Activated CD4-positive, alpha-beta T cell treated with anti-CD3 and anti-CD28 coated beads for 48 hours (primary cell): ENCODE measurements at places on chromosomes 11 and 22.

GRCh38 chr11:19426011-19426755 is 185.4 kb upstream of the E2F8 start:
- no peak for DNase-seq

GRCh38 chr11:8002676-8003075 is 15.5 kb downstream of the EIF3F start:
- DNase-seq = no peak

DNA sequence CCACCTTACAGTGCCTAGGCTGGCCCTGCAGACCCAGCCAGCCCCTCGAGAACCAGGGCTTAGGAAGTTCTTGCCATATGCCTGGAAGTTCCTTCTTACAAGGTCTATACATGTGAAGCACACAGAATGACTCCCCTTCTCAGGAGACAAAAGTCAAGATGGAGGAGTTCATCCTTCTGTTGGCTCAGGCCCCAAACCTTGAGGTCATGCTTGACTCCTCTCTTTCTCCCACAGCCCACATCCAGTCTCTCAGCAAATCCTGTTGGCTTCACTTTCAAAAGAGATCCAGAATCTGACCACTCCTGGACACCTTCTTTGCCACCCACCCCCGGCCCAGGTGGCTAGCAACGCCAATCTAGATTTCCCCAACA is 1.7 kb upstream of the CD248 start:
- no peak for DNase-seq

GRCh38 chr11:81772166-81772565 is 961.5 kb downstream of the FAM181B start:
- DNase-seq = no peak

DNA sequence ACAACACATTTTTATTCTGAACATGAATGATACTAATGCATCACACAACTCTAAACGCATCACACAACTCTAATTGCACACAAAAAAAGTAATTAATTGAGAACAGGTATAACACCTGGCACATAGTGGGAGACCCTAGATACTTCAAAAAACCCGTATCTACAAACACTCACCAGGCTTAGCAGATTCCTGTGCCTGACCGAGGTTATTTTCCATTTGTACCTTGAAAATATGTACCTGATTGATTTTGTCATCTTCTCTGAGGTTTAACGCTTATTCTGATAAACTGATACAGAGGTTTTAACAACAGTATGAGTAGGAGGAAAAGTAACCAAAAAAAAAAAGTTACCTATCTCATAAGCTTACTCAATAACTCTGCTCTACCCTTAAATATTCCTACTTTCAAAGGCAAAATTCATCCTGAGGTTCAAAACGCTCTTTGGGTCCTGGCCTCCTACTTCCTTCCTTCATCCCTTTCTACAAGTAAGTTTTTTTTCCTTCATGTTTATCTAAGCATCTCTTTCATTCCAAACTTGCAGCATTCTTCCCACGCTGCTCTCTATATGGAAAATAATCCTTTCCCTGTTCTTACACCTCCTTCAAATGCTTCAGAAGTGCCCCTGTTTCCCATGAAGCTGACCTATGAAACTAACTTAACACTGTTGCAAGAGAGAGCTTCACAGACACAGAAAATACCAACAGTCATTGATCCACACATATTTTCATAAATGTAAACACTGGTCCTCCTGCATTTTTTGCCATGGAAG is 73.3 kb downstream of the ETS1 start:
- no peak for DNase-seq

- peak; percentile 6 for DNase-seq
Measured at GRCh38 chr11:28566339-28567089, 458.3 kb downstream of the METTL15 start.

GRCh38 chr11:35424157-35424940 is 5.0 kb upstream of the SLC1A2 start:
- no peak for DNase-seq

GRCh38 chr11:62497132-62497801 is 49.3 kb downstream of the AHNAK start:
- DNase-seq = peak; percentile 13

DNA sequence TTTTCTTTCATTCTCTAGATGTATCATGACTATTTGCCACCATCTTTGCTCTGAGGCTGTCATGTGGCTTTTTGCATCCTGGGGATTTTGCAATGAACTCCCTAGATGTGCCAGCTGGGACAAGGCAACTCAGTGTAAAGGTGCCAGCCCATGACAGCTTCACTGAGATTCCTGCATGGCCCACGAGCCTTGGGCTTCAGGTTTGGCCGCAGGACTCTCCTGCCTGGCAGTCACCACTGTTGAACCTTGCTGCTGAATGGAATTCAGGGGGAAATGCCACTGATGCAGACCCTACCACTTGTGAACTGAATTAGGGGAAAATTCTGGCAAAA is 385.2 kb downstream of the SOX6 start:
- DNase-seq = no peak
